ENCODE measurements at places on chromosomes 16 and 17.

DNA sequence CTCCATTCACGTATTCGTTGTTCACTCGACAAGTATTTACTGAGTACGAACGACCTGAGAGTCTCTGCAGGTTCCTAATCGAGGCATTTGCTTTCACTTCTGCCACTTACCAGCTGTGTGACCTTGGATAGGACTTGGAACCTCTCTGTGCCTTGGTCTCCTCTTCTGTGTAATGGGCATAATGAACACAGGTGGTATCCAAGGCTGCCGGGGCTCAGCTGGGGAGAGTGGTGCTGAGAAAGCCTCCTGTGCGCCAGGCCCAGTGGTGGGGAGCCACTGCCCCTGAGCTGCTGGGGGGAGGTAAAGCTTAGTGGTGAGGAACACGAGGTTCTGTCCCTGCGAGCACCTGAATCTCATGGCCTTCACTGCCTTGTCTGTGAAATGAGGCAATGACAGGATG lies 150.7 kb downstream of the IRF8 start:
- no peak overlapping the region for H3K4me3 ChIP-seq
- DNase-seq, result no peak
- H3K36me3 ChIP-seq, result no peaks in the 10 kb centered on the region
- H3K27ac ChIP-seq, result no peak overlapping the region

DNA sequence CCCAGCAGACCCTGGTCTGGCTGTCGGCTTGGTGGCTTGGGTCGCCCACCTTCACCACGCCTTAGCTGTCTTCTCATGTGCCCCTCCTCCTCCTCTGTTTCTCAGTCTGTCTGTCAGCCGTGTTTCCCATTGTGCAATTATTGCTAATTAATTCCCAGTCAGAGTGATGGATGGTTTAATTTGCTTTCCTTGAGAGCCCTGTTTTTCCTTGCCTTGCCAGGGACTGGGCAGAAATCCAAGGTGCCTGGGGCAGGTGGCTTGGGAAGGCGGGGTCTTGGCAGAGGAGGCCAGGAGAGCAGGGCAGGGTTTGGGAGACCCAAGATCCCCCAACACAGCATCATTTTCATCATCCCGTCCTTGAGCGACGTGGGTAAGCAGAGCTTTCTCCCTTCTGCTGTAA lies 21.3 kb downstream of the NECAB2 start:
- no peaks in the 10 kb centered on the region for H3K4me1 ChIP-seq
- H3K27ac ChIP-seq, result no peak overlapping the region
- no peaks in the 10 kb centered on the region for H3K36me3 ChIP-seq
- H3K4me3 ChIP-seq, result no peak overlapping the region
- H3K27me3 ChIP-seq, result no peaks in the 10 kb centered on the region

DNA sequence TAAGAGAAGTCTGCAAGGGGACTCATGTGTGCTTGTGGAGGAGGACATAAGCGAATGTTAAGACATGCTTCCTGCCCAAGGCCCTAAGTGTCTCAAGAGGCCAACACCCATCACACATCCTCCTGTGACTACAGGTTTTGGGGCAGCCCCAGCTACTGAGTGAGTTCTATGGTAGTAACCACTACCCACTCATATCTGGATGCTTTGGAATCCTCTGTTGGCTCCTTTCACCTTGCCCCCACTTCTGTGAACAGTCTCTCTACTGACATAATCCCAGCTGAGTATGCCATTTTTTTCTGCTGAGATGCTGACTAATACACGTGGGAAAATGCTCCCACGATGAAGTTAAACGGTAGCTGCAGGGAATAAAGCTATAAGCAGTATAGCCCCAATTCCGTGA lies 153.5 kb downstream of the VPS53 start:
- no peak overlapping the region for H3K27ac ChIP-seq
- no peak for DNase-seq
- H3K27me3 ChIP-seq, result no peaks in the 10 kb centered on the region
- H3K4me1 ChIP-seq, result no peaks in the 10 kb centered on the region

DNA sequence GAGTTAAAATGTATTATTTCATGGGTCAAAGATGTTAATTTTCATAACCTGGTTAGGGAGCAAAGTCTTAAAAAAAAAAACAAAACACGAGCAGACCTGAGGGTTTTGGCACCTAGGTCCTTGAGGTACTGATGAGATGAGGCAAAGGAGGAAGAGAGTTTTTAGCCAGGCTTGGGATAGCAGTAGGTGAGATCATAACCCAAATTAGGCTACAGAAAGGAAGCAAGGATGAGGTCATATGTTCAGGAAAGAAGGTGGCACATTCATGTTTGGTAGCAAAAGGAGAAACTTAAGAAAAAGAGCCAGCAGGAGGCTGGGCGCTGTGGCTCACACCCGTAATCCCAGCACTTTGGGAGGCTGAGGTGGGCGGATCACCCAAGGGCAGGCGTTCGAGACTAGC lies 2.8 kb downstream of the ATXN1L start:
- peaks cover 18% of the 10 kb centered on the region for H3K36me3 ChIP-seq
- no peak overlapping the region for H3K4me3 ChIP-seq
- no peak for DNase-seq
- no peaks in the 10 kb centered on the region for H3K4me1 ChIP-seq
- no peak overlapping the region for H3K27ac ChIP-seq

DNA sequence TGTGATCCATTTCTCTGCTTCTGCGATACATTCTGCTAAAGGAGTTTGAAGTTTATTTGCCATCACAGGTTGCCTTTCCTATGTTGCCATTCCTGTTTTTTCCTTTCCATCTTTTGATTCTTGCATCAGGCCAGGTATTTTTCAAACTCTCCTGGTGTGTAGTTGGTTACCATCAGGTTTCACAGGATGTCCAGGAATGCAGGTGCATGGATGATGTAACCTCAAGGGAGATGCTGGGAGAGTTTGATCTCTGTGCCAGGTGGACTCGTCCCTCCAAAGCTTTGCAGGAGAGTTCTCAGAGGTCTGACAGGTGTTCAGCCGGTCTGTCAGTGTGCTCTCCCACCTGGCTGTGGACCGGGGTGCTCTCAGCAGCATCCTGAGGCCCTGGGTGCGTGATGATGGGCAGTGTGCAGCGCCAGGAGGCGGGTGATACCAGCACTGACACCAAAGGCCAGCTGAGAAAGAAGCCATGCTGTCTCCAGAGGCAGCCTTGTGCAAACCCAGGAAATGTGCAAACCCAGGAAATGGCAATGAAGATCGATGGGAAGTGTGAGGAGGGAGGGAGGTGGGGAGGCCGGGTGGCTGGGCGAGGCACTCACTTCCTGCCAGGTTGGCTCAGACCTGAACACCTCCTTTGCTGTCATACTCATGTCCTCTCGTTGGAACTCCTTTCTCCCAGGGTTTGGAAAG lies 1.7 kb downstream of the ATP2C2 start:
- H3K27ac ChIP-seq, result no peak overlapping the region
- no peaks in the 10 kb centered on the region for H3K36me3 ChIP-seq

GRCh38 chr16:88744577-88745521 lies 38.5 kb downstream of the CTU2 start:
- peaks cover 2% of the 10 kb centered on the region for H3K4me1 ChIP-seq
- DNase-seq, result no peak
- no peak overlapping the region for H3K27ac ChIP-seq
- no peaks in the 10 kb centered on the region for H3K36me3 ChIP-seq

- no peak overlapping the region for H3K27ac ChIP-seq
- peak; percentile 22 for DNase-seq
- peaks cover 7% of the 10 kb centered on the region for H3K27me3 ChIP-seq
- no peaks in the 10 kb centered on the region for H3K36me3 ChIP-seq
- no peaks in the 10 kb centered on the region for H3K4me1 ChIP-seq
- no peak overlapping the region for H3K4me3 ChIP-seq
Observed at GRCh38 chr17:59561042-59561441, 4.4 kb upstream of the DHX40 start.

DNA sequence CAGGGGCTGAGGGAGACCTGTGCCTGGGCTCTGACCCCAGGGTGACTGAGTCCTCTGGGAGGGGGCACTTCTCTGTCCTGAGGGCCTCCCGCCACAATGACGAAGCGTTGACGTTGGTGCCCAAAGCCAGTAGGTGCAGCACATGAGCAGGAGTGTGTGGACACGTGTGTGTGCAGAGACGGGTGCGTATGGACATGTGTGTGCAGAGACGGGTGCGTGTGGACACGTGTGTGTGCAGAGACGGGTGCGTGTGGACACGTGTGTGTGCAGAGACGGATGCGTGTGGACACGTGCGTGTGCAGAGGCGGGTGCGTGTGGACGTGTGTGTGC lies 726 bp upstream of the CD7 start:
- no peak overlapping the region for H3K27ac ChIP-seq
- no peak overlapping the region for H3K4me3 ChIP-seq
- H3K27me3 ChIP-seq, result no peaks in the 10 kb centered on the region
- no peak for DNase-seq
- no peaks in the 10 kb centered on the region for H3K36me3 ChIP-seq

- no peak overlapping the region for H3K4me3 ChIP-seq
- H3K4me1 ChIP-seq, result peaks cover 6% of the 10 kb centered on the region
- H3K27me3 ChIP-seq, result no peaks in the 10 kb centered on the region
- DNase-seq, result no peak
Observed at GRCh38 chr17:79152636-79153035, 78.0 kb downstream of the ENGASE start.

- no peak overlapping the region for H3K4me3 ChIP-seq
- H3K36me3 ChIP-seq, result peaks cover 25% of the 10 kb centered on the region
- no peak overlapping the region for H3K27ac ChIP-seq
- no peaks in the 10 kb centered on the region for H3K27me3 ChIP-seq
- no peak for DNase-seq
Observed at GRCh38 chr16:4828567-4829321, 18.3 kb downstream of the GLYR1 start.

DNA sequence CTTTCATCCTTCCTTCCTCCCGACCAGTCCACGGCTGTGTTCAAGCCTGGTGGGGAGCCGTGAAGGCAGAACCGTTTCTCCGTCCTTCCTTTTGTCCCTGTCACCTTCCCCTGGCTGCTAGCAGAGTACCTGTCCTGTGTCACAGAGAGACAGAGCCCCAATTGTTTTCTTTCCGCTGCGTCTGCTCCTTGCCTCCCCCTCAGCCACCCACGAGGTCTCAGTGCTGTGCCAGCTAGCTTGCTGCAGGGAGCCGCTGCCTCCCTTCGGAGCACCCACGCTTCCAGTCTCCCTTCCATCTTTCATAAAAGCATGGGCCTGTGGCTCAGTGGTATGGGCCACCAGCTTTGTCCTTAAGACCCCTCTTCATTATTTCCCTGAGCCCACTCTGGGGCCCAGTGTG lies 62.2 kb downstream of the MPRIP start:
- H3K4me3 ChIP-seq, result no peak overlapping the region
- DNase-seq, result no peak
- H3K36me3 ChIP-seq, result no peaks in the 10 kb centered on the region
- H3K4me1 ChIP-seq, result 0 out of 2 replicates have a peak, but pooled peaks cover 2% of the 10 kb centered on the region

DNA sequence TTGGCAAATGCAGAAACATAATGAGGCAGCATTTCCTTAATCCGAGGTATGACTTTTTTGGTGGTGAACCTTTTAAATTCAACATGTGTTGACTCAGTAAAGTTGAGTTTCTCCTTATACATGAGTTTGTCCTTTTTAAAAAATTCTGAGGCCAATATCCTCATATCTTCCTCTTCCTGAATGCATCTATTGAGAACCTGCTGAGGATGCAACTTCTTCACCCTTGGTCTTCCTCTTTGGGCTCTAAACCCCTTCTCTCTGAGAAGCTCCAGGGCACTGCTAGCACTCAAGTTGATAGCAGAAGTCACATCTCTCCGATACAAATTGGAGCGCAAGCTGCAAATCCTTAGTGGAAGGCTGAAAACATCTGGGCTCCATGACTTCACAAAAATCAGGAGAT lies 3.3 kb downstream of the SLFN14 start:
- H3K36me3 ChIP-seq, result no peaks in the 10 kb centered on the region
- no peak for DNase-seq
- H3K4me1 ChIP-seq, result no peaks in the 10 kb centered on the region
- no peak overlapping the region for H3K4me3 ChIP-seq
- no peak overlapping the region for H3K27ac ChIP-seq
- no peaks in the 10 kb centered on the region for H3K27me3 ChIP-seq

GRCh38 chr17:1000597-1001461 lies 3.9 kb downstream of the TIMM22 start:
- H3K27me3 ChIP-seq, result no peaks in the 10 kb centered on the region
- H3K4me3 ChIP-seq, result no peak overlapping the region
- H3K36me3 ChIP-seq, result peaks cover 12% of the 10 kb centered on the region
- H3K27ac ChIP-seq, result no peak overlapping the region

DNA sequence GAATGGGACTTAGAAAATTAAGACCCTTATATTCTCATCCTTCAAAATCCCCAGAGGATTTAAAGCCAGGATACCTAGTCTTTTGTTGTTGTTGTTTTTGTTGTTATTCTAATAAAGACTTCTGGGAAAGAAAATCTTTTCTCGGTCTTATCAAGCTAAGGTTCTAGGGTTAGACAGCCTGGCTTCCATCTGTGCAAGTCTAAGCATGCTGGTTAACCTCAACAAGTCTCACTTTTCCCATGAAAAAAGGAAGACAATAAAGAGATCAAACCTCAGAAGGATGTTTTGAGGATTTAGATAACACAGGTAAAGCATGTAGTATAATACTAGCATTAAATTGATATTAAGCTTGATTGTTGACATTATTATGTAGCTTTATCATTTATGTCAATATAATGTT lies 486.4 kb upstream of the SOX9 start:
- DNase-seq, result no peak
- no peak overlapping the region for H3K27ac ChIP-seq
- H3K4me1 ChIP-seq, result no peaks in the 10 kb centered on the region
- no peak overlapping the region for H3K4me3 ChIP-seq
- no peaks in the 10 kb centered on the region for H3K27me3 ChIP-seq

DNA sequence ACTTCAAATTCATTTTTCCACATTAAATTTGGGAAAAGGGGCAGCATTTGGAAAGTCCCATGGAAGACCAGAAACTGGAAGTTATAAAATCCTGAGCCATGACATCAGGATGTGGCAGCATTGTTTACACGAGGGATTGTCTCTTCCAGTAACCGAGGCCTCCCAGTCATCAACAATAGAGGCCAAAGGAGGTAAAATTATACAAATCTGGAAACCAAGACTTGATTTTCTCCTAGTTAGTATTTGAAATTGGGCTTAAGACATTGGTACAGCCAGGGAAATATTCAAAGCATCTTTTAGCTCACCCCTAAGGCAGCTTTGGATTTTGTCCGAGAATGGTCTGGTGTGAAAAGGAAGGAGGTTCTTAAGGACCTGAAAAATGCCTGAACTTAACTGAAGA lies 251.6 kb upstream of the FOXF1 start:
- H3K27ac ChIP-seq, result no peak overlapping the region
- DNase-seq, result no peak
- no peaks in the 10 kb centered on the region for H3K27me3 ChIP-seq
- H3K36me3 ChIP-seq, result no peaks in the 10 kb centered on the region

- H3K27me3 ChIP-seq, result no peaks in the 10 kb centered on the region
- H3K27ac ChIP-seq, result no peak overlapping the region
- H3K36me3 ChIP-seq, result no peaks in the 10 kb centered on the region
- H3K4me3 ChIP-seq, result no peak overlapping the region
- no peaks in the 10 kb centered on the region for H3K4me1 ChIP-seq
- DNase-seq, result no peak
Observed at GRCh38 chr17:77045441-77046041, 95.2 kb upstream of the SEC14L1 start.

All from iPS DF 6.9 (cell line).